GM19239 (cell line): ENCODE measurements at places on chromosomes 4 and X.

- no peak for DNase-seq
These were observed 52.7 kb downstream of the STARD8 start for GRCh38 chrX:68699960-68700746.

DNA sequence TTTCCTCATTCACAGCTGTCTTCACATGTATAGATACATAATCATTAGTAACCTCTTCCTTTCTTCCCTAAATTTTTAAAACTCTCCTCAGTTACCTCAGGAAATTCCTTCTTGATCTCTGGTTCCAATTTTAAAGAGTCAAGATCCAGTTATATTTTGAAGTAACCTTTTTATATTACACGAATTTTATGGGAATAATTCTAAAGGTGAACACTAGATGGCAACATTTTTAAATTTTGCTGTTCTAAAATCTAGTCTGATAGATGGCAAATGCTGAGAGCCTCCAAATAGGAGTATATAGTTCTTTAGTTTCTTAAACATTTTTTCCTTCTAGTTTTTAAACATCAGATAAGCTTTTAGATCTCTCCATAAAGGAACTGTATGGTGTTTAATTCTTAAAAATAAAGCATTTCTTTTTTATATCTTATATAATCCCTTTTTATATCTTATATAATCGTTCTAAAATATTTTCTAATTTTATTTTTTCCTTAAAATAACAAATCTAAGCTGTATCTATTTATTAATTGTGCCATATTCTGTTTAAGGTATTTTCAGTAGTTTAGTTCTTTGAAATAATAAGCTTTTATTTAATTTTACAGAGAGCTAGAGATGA is 37.9 kb upstream of the PAPSS1 start:
- DNase-seq, result no peak

- no peak for DNase-seq
These were observed 82.8 kb downstream of the NAT8L start for GRCh38 chr4:2141762-2142451.

- DNase-seq, result no peak
These were observed 8.7 kb downstream of the ATP11C start for GRCh38 chrX:139924069-139924695.

GRCh38 chrX:108117988-108118387 is 26.4 kb downstream of the ATG4A start:
- no peak for DNase-seq

GRCh38 chr4:119652998-119653397 is 24.4 kb upstream of the PDE5A start:
- DNase-seq, result no peak

DNA sequence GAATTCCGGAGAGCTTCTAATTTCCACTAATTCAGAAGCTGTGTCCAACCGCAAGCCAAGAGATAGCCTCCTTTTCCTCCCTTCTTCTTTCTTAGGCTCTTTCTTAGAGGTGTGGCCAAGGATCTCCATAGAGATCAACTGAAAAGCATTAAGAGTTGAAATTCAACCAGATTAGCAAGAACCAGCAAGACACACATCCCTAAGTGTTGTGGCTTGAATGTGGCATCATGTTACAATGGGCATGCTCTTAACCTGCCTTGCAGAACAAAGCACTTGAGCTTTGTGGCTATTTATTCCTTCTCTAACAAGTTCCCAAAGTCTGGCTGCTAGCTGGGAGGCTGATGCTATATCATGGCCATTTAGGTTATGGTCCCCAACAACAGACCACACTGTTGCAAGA is 10.4 kb downstream of the ANOS1 start:
- no peak for DNase-seq

DNA sequence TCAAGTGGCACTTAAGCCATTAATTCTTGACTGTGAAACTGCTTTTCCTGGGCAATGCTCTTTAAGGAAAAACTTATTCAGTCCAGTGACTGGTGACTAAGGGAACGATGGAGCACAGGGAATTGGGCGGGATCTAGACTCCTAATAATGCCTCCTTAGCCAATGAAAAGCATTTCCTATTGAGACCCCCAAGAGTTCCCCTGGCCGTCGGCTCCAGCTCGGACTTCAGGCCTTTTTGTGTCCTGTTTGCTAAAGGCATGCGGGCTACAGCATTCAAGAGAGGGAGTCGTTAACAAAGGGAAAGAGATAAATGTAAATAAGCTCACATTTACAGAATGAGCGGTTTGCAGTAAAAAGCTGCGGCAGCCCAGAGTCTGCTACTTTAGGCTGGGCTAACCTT is at the start of gene LPAR4:
Gene LPAR4 (plus strand): TSS at position 232 of the 400 bp plus-strand sequence. CDS start 7,150 bp downstream, outside the sequence.
- DNase-seq, result no peak

DNA sequence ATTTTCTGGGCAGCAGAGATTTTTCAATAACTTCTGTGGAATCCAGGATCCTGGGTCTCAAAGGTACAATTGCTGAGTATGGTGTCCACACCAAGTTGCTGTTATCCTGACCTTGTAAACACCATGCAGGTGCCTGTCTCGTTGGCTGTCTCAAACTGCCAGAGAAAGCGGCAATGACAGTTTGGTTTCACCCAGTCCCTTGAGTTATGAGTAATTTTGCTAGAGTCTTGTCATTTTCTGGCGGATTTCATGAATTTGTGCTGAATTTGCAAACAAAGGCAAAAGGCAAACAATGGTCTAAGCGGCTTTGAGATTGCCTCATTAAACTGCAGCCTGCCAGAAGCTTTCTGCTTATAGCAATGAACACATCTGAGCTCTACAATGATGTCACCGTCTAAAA is 847.9 kb downstream of the RAB28 start:
- no peak for DNase-seq

DNA sequence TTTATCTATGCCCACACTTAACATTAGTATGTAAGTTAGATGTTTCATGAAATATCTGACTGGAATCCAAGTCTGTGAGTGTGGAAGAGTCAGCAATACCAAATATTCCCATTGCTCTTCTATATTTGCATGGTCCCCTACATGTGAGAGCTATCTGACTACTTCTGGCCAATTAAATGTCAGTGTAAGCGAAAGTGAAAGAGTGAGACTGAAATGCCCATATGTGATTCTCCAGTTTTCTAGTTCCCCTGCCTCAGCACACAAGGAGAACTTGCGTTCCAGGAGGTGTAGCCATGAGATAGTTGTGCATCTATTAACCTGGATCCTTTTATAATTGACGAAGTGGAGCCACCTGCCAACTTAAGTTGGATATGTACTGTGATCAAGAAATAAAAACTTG is 50.1 kb upstream of the GLRB start:
- DNase-seq, result no peak

DNA sequence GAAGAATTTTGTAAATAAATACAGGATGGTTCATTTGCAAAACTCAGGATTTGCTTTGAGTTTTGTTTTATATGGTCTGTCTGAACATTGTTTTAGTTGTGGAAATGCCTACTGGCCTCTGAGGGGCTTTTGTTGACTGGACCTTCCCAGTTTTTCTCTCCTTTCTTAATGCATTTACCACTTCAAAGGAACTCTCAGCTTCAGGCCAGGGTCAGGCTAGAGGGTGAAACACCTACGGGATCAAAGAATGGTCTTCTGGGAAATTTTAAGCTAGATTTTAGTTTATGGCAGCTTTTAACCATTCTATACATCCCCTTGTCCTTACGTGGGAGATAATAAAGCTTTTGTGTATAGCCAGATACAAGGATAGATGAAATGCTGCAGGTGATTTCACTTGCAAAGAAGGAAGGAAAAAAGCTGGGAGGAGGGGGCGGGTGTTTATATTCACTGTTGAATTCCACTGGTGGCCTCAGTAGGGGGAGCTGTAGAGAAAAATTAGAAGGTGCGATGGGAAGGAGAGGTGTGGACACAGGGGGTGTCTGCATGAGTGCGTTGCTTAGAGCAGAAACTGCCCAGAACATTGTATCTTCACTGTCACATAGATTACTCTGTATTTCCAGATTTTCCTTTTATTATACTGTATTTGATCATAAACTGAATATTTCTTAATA is 151.8 kb downstream of the TSPAN5 start:
- DNase-seq, result no peak

- DNase-seq, result no peak
These were observed 485.1 kb downstream of the TRIML1 start for GRCh38 chr4:188624370-188624769.

DNA sequence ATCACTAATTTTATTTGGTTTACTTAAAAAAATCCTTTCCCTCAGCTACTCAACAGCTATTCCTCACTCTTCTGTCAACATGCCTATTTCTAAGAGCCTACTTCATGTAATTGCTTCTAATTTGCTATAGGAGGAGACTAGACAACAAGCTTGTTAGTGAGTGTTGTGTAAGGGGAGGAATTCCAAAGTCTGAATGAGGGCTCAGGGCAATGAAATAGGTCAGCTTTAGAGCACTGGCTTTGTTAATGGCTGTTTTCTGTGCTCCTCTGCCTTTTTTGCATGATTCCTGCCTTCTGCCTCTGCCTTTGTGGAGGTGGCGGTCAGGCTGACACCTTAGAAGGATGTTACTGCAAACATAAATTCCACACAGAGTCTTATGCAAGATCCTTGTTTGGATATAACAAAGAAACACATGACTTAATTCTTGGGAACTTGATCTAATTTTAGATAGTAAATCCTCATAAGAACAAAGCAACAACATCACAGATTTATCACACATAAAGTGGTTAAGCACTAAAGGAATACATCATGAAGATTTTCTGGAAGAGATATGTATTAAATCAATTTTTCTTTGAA is 15.0 kb upstream of the PAGE1 start:
- DNase-seq, result no peak

DNA sequence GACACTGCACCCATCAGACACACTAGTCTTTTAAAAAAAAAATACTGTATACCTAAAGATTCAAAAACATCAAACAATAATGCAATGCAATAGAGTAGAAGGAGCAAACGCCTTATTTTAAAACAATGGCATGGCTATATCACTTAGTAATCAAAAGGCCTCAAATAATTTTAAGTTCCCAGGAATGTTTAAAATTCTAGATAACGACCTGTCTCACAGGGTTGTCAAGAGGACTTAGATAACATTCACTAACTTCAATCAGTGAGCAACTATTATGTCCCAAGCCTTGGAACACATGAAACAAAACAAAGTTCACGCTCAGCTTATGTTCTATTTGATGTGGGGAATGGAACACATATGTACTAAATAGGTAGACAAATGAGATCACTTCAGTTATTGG is 106.5 kb downstream of the FRYL start:
- no peak for DNase-seq
